Foreskin melanocyte (primary cell): ENCODE measurements at places on chromosomes 5 and 9.

- DNase-seq, result no peak
Observed at GRCh38 chr5:16671208-16671607, 54.4 kb upstream of the RETREG1 start.

GRCh38 chr5:14582797-14583137 lies 1.2 kb downstream of the OTULINL start:
- no peak for DNase-seq

- no peak for DNase-seq
Observed at GRCh38 chr5:42807722-42808447, 3.8 kb downstream of the SELENOP start.

DNA sequence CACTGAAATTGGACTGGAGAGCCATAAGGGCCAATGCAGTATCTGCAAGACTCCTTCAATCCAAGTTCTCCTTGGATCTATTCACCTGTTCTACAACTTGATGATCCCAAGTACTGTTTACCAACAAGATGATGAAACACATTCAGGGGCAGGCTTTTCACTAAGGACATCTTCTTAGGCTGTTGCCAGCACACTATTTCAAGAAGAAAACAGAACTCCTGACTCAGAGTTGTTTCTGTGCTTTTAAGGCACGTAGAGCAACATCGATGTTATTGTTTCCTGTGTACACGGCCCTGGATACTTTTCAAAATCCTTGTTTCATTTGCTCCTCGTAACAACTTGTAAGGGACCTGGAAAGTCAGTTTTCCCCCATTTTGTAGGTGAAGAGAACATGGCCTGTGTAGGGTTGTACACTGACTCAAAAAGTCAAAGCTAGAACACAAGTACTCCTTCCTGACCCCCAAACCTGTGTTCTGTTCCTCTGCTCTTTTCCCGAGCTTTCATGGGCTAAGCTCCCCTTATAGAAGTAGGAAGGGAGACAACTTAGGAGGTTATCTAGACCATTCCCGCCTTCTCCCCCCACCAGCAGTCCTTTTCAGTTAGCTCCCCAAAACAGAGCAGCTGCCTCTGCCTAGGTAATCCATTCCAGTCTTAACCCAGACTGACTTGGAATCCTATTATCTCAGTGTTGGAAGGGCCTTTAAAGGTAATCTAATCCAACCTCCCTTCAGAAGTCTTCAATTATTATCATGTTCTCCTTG lies 5.2 kb upstream of the MGAT1 start:
- DNase-seq, result no peak

GRCh38 chr9:10366171-10366779 lies 246.5 kb downstream of the PTPRD start:
- peak; percentile 42 for DNase-seq

GRCh38 chr9:121464968-121465367 lies 34.7 kb downstream of the GGTA1 start:
- no peak for DNase-seq

GRCh38 chr9:105608721-105609598 lies 51.0 kb downstream of the FKTN start:
- DNase-seq, result peak; percentile 19

DNA sequence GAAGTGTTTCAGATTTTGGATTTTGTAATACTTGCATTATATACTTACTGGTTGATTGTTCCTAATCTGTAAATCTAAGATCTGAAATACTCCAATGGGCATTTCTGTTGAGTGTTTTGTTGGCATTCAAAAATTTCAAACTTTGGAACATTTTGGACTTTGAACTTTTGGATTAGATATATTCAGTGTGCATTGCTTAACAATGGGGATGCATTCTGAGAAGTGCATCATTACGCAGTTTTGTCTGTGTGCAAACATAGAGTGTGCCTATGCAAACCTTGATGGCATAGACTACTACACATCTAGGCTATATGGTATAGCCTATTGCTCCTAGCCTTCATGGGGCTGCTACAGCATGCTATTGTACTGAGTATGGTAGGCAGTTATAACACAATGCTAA lies 325.4 kb downstream of the KDM4C start:
- DNase-seq, result no peak

GRCh38 chr5:5370059-5370774 lies 52.3 kb upstream of the ICE1 start:
- DNase-seq, result no peak

GRCh38 chr5:134649163-134649835 lies 714 bp downstream of the SEC24A start:
- DNase-seq, result no peak

DNA sequence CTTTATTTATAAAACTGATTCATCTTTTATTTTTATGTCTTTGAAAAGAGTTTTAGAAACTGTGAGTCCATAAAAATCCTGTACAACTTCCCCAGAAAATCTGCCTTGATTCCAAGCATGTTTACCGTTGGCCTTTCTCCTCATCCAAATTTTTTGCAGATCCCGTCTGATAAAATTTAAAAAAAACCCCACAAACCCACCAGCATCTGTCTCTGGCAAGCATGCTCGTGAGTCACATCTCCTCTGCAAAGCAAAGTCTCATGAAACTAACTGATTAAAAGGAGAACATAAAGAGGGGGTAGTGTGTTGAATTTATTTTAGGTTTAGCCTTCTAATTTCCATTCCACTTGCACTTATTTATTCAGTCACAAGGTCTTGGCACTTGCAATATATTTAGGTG lies 109.4 kb downstream of the MAT2B start:
- no peak for DNase-seq

DNA sequence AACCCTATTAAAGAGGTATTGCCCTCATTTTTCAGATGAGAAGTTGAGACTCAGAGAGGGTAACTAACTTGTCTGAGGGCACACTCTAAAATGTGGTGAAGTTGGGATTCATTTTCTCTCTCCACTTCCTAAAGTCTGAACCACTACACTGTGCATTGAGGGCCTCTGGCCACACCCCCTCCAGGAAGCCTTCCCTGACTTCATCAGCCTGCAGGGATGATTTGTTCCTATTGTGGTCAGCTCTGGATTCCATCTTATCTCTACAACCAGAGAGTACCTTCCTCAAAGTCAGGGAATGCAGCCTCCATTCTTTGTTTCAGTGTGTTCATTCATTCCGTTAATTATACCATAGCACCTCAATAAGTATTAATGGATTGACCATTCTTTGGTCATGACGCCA lies 356.0 kb upstream of the PANK3 start:
- no peak for DNase-seq

DNA sequence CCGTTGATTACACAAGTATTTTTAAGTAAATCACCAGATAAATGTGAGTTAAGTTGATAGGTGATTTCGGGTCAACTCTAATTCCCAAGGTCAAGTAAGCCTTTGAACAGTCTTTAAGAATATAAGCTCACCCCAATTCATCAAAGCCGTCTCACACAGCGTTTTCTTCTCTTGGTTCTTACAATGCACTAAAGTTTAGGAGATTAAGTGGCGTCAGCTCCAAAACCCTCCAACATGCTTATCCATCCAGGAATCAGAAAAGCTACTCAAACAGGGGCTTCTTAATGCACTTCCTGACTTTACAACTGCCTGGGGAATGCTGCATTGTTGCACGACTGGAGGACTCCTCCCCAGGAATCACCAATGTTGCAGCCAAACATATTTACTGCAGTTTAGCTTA lies 206.2 kb upstream of the EFNA5 start:
- DNase-seq, result no peak
